Iris pigment epithelial cell (primary cell): ENCODE measurements at places on chromosomes 16 and 17.

DNA sequence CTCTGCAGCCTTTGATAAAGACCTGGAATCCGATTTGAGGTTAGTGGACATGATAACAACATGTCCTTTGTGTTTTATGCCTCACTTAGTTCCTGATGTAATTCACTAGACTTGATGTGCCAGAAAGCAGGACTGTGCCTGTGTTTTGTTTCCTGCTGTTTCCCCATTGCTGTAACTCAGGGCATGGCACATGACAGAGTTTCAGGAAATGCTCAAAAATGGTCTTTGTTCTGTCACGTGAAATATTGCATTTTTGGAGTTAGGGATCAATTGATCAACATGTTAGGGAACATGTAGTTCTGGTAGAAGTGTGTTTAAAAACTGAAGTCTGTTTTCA is 32.8 kb downstream of the DHX38 start:
- DNase-seq, result no peak

DNA sequence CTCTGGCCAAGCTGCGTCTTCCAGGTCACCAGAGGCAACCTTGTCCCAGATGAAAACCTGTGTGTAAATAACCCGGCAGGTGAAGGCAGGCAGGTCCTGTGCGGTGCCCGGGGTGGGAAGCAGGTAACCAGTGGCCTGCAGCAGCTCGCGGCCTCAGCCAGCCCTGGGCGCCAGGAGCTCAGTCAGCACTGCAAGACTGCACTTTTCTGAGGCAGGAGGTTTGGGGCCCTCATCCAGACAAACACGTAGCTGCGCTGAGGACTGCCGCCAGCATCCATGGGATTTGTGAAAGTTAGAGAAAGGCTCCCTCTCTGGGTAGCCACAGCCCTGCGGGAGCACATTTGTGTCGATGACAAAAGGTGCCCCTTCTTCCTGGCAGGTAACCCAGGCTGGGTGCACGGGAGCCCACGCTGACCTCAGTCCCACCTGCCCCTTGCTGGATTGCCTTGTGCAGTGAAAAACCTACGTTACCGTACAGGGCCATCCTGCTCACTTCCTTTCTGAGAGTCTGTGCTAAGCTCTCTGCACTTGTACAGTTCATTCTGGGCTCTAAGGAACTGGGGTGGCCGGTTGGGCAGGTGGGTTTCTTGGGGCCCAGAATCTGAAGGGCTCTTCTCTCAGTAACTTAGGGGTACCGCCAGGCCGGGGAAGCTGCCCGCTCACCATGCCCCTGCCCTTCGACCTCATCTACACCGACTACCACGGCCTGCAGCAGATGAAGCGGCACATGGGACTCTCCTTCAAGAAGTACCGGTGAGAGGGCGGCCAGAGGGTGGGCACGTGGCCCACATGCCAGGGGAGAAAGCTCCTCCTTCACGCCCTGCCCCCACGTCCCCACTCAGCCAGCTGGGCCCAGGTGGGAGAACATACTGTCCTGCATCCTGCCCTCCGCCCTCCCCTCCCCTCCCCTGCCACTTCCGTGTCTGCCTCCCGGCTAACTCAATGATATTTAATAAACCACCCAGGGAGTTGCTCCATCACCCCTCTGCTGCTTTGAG is 56.4 kb downstream of the MGAT5B start:
- no peak for DNase-seq

DNA sequence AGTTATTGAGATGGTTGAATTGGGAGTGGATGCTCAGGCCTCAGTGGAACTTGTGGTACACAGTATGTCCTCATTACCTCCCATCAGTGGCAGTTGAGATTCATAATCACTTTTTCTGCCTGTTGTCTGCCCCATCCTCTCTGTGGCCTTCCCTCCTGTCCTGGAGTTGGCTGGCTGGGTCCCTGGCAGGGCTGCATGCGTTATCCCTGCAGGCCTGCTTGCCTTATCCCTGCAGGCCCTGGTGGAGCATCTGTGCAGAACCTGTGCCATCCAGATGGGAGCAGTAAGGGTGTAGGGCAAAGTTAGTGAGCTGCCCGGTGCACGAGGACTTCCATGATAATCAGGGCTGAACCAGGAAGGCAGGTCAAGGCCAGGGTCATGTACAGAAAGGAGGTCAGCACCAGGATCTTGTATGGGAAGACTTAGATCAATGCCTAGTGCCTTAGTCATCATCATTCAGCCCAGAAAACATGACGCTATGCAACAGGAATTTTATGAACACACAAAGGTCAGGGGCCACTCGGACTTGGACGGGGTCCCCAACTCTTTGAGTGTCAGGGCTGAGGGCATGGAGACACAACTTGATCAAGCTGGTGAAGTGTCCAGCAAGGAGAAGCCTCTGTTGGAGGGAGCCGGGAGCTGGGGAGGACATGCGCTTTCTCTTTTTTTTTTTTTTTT is 47.2 kb downstream of the ABCC1 start:
- peak; percentile 91 for DNase-seq

DNA sequence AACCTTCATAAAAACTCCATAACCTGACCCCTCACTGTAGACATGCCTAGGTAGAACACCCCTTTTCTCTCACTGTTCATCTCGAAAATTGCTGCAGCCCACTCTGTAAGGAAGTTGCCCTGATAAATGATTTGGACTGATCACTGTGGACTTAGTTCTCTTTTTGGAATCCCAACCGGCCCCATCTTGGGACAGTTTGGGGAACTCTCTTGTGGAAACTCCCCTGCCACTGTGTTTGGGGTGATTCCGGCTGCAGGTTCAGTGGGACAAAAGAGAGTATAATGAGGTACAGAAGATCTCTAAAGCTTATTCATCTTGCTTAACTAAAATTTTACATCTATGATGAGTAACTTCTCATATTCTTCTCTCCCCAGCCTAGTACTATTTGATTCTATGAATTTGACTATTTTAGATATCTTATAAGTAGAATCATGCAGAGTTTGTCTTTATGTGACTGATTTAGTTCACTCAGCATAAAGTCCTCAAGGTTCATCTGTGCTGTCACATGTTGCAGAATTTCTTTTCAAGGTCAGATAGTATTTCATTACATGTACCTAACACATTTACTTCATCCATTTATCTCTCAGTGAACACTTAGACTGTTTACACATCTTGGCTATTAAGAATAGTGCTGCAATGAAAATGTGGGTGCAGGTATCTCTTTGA is 84.9 kb downstream of the ABCA8 start:
- DNase-seq, result no peak

DNA sequence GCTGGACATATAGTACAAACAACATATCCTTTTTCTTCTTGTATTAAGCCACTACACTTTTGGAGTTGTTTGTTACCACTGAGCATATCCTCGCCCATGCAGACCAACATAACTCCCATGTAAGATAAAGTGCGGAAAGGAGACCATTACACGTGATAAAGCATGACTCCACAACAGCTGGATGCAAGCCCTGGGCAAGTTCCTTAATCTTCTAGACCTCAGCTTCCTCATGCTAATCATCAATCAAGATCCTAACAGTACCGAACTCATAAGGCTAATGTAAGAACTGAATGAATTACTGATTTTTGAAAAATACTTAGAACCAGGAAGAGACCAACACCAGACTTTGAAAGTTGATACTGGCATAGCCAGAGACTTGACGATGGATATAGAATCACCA is 47.0 kb upstream of the GSG1L start:
- DNase-seq, result no peak

DNA sequence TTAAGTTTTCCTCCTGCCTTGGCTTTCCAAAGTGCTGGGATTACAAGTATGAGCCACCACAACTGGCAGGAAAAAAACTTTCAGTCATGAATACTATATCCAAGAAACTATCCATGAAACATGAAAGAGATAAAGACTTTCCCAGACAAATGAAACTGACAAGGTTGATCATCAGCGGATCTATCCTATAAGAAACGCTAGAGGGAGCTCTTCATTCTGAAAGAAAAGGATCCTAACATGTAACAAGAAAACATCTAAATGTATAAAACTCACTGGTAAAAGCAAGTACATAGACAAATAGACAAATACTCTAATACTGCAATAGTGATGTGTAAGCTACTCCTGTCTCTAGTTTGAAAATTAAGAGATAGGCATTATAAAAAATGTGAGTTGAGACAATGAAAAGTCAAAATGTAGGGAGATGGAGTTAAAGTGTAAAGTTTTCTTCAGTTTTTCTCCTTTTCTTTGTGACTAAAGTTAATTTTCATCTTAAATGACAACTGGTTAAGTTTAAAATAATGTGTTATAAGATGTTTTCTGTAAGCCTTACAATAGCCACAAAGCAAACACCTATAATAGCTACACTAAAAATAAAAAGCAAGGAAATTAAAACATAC is 79.6 kb upstream of the TEKT1 start:
- DNase-seq, result peak; percentile 57

GRCh38 chr17:82065193-82065637 is 389 bp downstream of the DUS1L start:
- DNase-seq, result peak; percentile 50

DNA sequence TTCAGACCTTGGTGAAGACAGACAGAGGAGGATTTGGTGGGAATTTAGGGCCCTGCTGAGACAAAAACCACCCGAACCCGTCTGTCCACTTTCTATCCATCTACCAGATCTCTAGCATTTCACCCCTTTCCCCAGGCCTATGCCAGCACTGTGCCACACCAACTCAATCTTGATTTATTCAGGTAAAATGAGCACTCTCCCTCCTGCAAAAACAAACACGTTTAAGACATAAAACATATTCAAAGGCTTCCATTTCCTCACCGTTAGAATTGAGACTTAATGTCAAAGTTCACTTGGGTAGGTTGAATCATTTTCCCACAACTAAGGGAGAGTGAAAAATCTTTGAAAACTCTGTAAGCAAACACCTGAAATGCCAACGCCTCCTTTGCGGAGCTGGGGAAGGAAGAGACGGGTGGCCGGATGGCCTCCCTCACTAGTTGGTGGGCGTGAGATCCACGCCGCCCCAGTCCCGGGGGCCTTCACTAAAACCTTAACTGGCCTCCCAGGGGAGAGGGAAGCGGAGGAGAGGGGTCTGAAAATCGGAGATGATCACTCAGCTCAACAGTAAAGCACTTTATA is 862 bp downstream of the DCAKD start:
- peak; percentile 37 for DNase-seq

- no peak for DNase-seq
Observed at GRCh38 chr17:81805707-81806460, 1.9 kb downstream of the GCGR start.

DNA sequence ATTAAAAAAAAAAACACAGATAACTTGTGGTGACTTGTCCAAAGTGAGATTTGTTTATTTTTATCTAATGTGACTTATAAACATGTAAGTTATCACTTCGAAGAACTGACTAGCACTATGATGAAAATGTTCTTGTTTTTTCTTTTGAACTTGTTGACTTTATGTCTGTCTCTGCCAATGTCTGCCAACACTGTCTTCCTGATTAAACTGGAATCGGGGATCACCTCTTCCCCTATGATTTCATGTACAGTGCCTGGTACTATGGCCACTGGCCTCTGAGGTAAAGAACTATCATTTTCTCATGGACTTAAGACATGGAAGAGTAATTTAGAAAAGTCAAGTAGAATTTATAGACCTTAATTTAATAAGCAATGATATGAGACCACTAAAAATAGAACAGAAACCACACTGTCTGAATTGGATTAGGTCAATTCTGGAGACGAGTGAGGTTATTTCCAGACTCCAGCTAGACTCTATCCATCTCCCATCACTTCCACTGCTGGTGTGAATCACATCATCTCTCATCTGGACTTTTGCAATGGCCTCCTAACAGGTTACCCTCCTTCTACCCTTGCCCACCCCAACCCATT is 8.9 kb downstream of the C17orf78 start:
- peak; percentile 39 for DNase-seq
